ENCODE measurements at places on chromosomes 13 and 19.

GRCh38 chr13:97015661-97016350 lies 21.5 kb upstream of the OXGR1 start:
- DNase-seq, result no peak

- no peak for DNase-seq
Observed at GRCh38 chr19:2532252-2533071, 56.5 kb downstream of the GADD45B start.

DNA sequence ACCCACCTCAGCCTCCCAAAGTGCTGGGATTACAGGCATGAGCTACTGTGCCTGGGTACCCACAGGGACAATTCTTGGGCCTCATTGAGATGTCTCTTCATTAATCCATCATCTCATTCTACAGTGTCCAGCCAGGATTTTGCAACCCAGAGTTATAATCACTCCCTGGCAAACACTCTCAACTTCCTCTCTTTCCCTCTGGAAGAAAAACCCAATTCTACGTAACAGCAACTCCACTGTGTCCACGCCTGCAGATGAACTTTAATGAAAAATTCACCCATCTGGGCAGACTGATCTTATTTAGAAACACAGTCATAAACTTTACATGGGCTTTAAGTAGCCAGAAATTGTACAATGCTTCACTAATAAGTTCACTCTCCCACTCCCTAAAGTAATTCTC lies 90.1 kb upstream of the ABCC4 start:
- no peak for DNase-seq

GRCh38 chr19:12137221-12137940 lies 2.8 kb downstream of the ZNF20 start:
- no peak for DNase-seq

GRCh38 chr13:76027131-76027530 lies 391.0 kb downstream of the LMO7 start:
- DNase-seq, result no peak

DNA sequence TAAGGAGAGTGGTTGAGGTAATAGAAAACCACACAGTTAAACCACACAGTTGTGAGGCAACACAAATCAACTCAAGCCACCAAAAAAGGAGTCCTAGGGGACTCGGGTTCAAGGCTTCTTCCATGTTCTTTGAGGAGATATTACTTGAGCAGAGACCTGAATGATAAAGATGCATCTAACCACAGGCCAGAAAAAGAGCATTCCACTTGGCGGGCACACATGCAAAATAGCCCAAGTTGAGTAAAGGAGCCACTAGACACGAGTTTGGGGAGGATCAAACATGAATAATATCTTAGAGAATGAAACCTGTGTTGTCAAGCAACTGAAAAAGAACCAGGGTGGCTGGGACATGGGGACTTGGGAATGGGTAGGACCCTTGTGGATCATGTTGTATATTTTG lies 30.2 kb downstream of the NLRP4 start:
- no peak for DNase-seq

DNA sequence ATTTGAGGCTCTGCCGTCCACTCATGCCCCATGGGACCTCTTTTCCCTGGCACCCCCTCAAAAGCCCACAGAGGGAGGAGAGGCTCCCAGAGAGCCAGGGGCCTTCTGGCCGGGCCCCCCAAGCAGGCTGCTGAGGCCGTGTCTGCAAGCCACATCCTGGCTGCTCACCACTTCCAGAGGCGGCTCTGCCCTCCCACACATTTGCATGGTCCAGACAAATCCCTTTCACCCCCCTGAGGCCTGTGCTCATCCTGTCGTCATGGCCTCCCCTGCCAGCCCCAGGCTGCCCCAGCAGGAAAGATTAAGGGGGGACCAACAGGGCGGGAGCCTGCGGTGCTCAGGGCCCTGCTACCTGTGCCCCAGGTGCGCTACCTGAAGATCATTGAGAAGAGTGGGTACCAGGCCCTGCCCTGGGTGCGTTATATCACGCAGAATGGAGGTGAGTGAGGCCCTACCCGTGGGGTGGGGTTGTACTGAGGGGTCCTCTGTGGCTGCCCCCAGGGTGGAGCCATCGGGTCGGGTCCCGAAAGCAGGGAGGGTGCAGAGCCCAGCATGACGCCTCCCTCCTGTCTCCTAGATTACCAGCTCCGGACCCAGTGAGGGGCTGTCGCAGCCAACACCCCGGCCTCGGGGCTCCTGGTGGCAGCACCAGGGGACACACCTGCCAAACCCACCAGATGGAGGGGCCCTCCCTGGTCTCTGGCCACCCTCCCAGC lies 36.3 kb downstream of the AP1M1 start:
- DNase-seq, result no peak

GRCh38 chr19:47028195-47028601 lies 8.6 kb downstream of the NPAS1 start:
- peak; percentile 72 for DNase-seq

DNA sequence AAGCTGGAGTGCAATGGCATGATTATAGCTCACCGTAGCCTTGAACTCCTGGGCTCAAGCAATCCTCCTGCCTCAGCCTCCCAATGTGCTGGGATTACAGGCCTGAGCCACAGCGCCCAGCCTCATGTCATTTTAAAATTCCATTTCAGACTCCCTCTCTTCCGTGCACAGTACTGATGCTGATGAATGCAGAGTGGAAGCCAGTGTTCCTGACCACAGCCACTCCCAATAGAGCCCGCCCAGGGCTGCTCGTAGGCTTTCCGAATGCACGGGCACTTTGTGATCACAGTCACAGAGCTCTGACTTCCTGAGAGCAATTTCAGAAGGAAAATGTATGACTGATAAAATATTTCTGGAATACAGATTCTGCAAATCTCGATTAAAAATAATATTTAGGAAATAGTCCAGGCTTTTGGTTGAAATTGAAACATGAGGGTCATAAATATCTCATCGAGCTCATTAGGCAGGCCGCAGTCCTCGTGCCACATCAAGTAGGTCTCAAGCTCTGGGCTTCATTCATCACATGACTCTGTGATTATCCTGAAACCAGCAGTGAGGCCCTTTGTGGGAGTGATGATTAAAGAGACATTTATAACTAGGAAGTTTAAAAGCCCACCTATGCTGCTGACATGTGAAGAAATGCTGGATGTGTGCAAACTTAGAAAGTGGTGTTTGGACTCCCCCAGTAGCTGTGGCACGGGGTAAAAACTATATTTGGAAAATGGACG lies 38.9 kb upstream of the AMER2 start:
- DNase-seq, result no peak

DNA sequence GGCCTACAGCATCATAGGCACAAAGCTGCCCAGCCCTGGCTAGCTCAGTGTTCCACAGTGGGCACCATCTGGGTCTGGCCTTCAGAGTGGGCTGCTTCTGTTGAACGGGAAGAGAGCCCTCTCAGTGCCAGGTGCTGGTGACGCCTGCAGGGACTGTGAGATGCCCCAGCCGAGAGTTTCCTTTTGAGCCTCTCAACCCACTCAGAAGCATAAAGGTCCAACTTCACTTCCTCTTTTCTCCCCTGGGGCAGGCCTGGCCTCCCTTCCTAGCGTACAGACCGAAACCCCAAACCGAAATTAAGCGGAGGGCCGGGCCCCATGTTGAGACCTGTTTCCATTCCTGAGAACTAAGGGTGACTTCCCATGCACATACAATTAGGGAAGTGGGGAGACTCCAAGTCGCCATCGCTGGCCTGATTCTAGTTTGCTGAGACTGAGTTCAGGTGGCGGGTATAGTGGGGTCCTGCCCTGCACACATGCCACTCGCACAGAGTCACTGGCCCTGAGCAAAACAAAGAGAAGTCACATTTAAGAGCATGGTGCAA lies 6.9 kb downstream of the RAB8A start:
- DNase-seq, result no peak

DNA sequence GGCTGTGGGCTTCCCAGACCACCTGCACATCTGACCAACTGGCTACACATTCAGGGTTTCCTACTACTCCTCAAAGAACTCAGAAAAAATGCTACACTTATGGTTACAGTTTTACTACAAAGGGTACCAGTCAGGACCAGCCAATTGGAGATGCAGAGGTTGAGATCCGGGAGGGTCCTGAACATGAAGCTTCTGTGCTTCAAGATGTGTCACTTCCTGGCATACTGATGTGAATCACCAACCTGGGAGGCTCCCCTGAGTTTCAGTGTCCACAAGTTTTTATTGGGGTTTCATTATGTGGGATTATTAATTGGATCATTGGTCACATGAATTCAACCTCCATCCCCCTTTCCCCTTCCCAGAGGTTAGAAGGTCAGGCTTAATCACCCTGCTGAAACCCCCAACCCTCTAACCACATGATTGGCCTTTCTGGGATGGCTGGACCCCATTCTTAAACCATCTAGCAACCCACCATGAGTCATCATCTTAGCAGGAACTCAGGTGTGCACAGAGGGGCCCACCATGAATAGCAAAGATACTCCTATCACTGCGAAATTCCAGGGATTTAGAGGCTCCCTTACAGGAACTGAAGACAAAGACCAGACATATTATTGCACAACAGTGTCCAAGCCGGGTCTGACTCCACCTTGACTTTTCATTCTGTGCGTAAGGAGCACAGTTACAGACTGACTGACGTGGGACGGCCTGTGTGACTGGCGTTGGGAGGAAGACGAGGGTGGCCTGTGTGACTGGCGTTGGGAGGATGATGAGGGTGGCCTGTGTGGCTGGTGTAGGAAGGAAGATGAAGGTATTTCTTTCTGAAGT lies 90.7 kb downstream of the ATP8A2 start:
- DNase-seq, result no peak

DNA sequence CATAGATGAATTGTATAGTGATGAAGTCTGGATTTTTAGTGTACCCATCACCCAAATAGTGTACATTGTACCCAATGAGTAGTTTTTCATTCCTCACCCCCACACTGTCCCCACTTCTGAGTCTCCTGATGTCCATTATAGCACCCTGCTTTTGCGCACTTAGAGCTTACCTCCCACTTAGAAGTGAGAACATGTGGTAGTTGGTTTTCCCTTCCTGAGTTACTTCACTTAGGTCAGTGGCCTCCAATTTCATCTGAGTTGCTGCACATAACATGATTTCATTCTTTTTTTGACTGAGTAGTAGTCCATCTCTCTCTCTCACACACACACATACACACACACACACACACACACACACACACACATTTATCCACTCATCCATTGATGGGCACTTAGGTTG lies 43.2 kb upstream of the ALOX5AP start:
- no peak for DNase-seq

- DNase-seq, result no peak
Observed at GRCh38 chr19:14152713-14153112, 16.3 kb upstream of the ASF1B start.

DNA sequence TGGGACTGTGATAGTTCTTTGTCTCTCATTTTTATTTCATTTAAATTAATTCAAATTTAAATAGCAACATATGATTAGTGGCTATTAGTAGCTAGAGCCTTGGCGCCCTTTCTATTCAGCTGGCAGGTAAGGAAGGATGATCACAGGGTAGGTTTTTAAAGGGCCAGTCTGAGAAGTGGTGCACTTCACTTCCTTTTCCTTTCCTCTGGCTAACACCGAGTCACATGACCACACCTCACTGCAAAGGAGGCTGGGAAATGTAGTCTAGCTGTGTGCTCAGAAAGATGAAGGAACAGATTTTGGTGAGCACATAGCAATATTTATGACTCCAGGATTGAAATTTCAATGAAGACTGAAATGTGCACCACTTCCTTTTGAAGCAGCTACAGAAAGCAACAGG lies 128.7 kb downstream of the TSHZ3 start:
- no peak for DNase-seq

DNA sequence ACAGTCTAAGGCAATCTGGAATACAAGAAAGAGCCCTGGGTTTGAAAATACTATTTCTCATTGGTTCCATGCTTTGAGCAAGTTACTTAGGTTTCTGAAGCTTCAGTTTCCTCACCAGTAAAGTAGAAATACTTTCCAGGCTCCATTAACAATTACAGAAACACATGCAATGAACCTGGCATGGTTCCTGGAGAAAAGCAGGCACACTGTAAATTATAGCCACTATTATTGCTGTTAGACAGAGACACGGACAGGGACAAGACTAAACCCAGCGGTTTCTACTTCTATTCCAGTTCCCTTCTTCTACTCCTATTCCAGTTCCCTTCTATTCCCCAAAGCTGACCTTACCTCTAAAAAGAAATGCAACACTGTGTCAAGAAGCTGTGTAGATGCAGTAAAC lies 41.2 kb downstream of the MIPEP start:
- no peak for DNase-seq

DNA sequence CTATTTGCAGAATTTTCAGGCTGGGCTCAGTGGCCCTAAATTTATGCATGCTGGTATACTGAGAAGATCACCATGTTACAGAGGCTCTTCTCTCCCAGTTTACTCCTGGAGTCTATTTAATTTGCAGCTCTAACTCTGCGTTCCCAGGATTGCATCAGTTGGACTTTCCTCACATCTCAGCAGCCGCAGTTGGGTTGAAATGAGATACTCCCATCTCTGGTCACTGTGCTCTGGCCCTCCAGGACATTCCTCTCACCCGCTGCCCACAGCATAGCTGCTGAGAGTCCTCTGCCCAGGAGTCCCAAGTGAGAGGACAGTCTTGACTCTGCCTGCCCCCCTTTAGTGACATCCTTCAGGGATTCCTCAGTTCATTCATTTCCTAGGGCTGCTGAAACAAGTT lies 150.9 kb downstream of the LACC1 start:
- no peak for DNase-seq

- DNase-seq, result no peak
Observed at GRCh38 chr19:50842130-50842529, 8.8 kb upstream of the KLK15 start.

GRCh38 chr13:105491345-105491744 lies 1044.1 kb downstream of the EFNB2 start:
- no peak for DNase-seq

DNA sequence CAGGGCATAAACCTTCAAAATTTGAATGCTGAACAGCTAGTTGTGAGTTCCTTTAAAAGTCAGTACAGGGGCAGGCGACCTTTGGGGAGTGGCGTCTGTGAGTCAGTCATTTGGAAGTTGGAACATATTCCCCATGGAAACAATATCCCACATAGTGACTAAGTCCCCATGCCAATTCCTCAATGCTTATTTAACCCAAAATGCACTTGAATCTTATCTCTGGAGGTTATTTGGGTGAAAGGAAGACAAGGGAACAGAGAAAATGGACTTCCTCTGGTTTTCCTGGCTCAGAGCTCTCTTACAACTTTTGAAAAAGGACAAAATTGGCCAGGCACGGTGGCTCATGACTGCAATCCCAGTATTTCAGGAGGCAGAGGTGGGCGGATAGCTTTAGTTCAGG lies 479.2 kb upstream of the NBEA start:
- no peak for DNase-seq

Measured in D721Med (cell line).